ENCODE measurements at places on chromosomes 11 and 22. TPM values are rescaled to one million over a fixed set of nuclear protein-coding genes. Genes with fewer than 3 reads are reported as not detected.

- DNase-seq, result no peak
- no peaks in the 10 kb centered on the region for H3K4me1 ChIP-seq
- no peaks in the 10 kb centered on the region for H3K27me3 ChIP-seq
- H3K27ac ChIP-seq, result peak overlapping the region; percentile 97
- H3K36me3 ChIP-seq, result no peaks in the 10 kb centered on the region
Observed at GRCh38 chr22:28773461-28773867, 969 bp downstream of the CCDC117 start.

- no peaks in the 10 kb centered on the region for H3K36me3 ChIP-seq
- no peaks in the 10 kb centered on the region for H3K27me3 ChIP-seq
- H3K4me1 ChIP-seq, result no peaks in the 10 kb centered on the region
- H3K27ac ChIP-seq, result no peak overlapping the region
- peak; percentile 93 for DNase-seq
Observed at GRCh38 chr22:38114484-38115398, 4.3 kb upstream of the BAIAP2L2 start.

C11orf24 gene
- total RNA-seq, result 15.5 TPM

- H3K36me3 ChIP-seq, result no peaks in the 10 kb centered on the region
- no peak overlapping the region for H3K4me3 ChIP-seq
- DNase-seq, result no peak
- H3K4me1 ChIP-seq, result no peaks in the 10 kb centered on the region
Observed at GRCh38 chr22:43036282-43036829, 21.4 kb upstream of the PACSIN2 start.

MAP4K2 gene
- 7.1 TPM for total RNA-seq

DNA sequence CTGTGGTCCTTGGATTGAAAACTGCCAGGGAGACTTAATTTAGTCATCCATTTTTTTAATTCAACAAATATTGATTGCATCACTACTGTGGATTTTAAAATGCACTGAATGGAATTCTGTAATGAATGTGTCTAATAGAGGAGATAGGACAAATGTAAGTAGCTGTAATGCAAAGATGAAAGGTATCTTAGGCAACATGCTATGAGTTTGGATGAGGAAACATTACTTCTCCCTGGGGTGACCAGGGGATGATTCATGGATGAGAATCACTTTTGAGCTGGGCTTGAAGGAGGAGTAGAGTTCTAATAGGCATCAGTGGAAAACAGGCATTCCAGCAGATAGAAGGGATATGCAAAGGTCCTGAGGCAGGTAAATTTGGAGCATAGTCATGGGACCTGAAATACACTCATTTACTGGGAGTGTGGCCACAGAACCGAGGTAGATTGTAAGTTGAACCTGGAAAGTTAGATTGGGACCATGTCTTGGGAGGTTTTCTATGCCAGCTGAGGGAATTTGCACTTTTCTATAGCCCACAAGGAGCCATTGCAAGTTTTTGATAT is 43.4 kb downstream of the PKNOX2 start:
- H3K27ac ChIP-seq, result no peak overlapping the region
- H3K27me3 ChIP-seq, result no peaks in the 10 kb centered on the region
- no peaks in the 10 kb centered on the region for H3K36me3 ChIP-seq
- DNase-seq, result no peak
- H3K4me3 ChIP-seq, result no peak overlapping the region

GRCh38 chr22:19892925-19893324 is 38.3 kb upstream of the GNB1L start:
- H3K27ac ChIP-seq, result no peak overlapping the region
- H3K27me3 ChIP-seq, result no peaks in the 10 kb centered on the region
- H3K4me1 ChIP-seq, result no peaks in the 10 kb centered on the region
- DNase-seq, result no peak

DNA sequence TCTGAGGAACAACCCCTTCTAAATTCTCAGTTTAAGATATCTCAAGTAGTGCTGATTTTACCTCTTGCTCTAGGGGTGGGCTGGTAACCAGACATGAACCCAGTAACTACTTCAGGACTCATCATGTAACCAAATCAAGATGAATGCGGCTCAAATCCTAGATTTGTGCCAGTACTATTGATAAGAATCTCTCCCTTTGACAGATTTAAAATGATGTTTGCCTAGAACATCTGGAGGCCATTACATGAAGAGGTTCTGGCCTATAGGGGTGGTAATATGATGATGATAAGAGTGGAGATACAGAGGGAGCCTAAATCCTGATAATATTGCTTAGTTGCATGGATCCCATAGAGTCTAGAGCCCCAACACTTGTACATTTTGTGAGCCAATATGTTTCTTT is 672.6 kb upstream of the ANO5 start:
- H3K4me3 ChIP-seq, result no peak overlapping the region
- no peak overlapping the region for H3K27ac ChIP-seq
- H3K36me3 ChIP-seq, result no peaks in the 10 kb centered on the region
- DNase-seq, result no peak
- no peaks in the 10 kb centered on the region for H3K27me3 ChIP-seq
- H3K4me1 ChIP-seq, result no peaks in the 10 kb centered on the region

DNA sequence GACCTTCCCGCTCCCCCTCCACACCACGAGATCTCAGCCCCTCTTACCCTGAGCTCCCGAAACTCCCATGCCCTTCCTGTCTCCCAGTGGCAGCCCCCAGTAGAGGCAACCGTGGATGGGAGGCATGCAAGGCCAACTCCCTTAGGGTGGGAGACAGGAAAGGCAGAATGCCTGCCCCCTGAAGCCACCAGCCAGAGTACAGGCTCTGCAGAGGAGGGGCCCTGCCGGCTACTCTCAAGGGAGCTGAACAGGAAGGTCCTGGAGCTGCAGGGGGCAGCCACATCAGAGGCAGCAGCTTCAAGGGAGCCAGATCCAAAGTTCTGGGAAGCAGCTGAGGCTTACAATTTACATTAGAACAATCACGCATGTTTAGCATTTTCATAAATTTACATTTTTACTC is 38.3 kb downstream of the PDE2A start:
- H3K4me1 ChIP-seq, result no peaks in the 10 kb centered on the region
- no peak overlapping the region for H3K27ac ChIP-seq
- no peak overlapping the region for H3K4me3 ChIP-seq
- H3K27me3 ChIP-seq, result no peaks in the 10 kb centered on the region
- DNase-seq, result no peak

DNA sequence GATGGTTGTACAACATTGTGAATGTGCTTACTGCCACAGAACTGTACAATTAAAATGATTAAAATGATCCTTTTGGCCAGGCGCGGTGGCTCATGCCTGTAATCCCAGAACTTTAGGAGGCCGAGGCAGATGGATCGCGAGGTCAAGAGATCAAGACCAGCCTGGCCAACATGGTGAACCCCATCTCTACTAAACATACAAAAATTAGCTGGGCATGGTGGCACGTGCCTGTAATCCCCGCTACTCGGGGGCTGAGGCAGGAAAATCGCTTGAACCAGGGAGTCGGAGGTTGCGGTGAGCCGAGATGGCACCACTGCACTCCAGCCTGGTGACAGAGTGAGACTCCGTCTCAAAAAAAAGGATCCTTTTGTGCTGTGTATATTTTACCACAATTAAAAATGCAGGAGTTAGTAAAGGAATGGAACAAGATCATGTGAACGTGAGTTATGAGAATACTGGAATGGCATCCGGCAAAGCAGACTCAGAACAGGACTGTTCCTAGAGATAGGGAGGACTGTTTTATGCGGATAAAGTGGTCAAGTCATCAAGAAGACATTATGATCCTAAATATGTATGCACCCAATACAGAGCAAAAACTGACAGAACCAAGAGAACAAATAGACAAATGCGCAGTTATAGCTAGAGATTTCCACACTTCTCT is 58.0 kb upstream of the CLDN5 start:
- H3K27me3 ChIP-seq, result no peaks in the 10 kb centered on the region
- H3K4me1 ChIP-seq, result no peaks in the 10 kb centered on the region
- DNase-seq, result no peak
- no peak overlapping the region for H3K27ac ChIP-seq

- no peak overlapping the region for H3K4me3 ChIP-seq
- H3K36me3 ChIP-seq, result no peaks in the 10 kb centered on the region
- DNase-seq, result no peak
- no peaks in the 10 kb centered on the region for H3K27me3 ChIP-seq
Observed at GRCh38 chr11:13965337-13965736, 2.8 kb downstream of the SPON1 start.

- H3K36me3 ChIP-seq, result no peaks in the 10 kb centered on the region
- H3K4me1 ChIP-seq, result no peaks in the 10 kb centered on the region
- no peak overlapping the region for H3K27ac ChIP-seq
- H3K27me3 ChIP-seq, result no peaks in the 10 kb centered on the region
- no peak overlapping the region for H3K4me3 ChIP-seq
- DNase-seq, result no peak
Observed at GRCh38 chr11:123475469-123475868, 45.4 kb downstream of the GRAMD1B start.

DNA sequence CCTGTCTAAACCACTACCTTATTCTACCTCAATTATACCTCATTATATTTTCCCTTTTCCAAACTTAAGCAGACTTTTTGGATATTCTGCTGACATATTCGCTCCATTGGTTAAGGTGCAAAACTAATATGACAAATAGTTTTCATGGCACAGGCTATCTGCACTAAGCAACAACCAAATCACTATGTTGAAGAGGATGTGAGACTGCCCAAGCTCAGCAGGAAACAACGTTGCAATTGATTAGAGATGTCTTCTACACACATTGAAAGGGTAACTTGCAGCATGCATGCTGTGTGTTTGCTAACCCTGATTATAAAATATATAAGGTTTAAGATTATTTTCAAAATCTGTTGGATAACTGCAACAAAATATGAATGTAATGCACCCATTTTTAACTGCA is 61.6 kb downstream of the STK33 start:
- H3K27ac ChIP-seq, result no peak overlapping the region
- no peak overlapping the region for H3K4me3 ChIP-seq

- H3K27me3 ChIP-seq, result no peaks in the 10 kb centered on the region
- H3K36me3 ChIP-seq, result no peaks in the 10 kb centered on the region
- no peaks in the 10 kb centered on the region for H3K4me1 ChIP-seq
- DNase-seq, result no peak
- H3K4me3 ChIP-seq, result no peak overlapping the region
Observed at GRCh38 chr11:74147199-74147929, 23.4 kb downstream of the C2CD3 start.

RBX1 gene
- 17.1 TPM for total RNA-seq

GRCh38 chr11:103995896-103996295 is 40.5 kb upstream of the DDI1 start:
- H3K36me3 ChIP-seq, result peaks cover 10% of the 10 kb centered on the region
- H3K4me1 ChIP-seq, result no peaks in the 10 kb centered on the region
- DNase-seq, result no peak
- H3K27me3 ChIP-seq, result no peaks in the 10 kb centered on the region

DNA sequence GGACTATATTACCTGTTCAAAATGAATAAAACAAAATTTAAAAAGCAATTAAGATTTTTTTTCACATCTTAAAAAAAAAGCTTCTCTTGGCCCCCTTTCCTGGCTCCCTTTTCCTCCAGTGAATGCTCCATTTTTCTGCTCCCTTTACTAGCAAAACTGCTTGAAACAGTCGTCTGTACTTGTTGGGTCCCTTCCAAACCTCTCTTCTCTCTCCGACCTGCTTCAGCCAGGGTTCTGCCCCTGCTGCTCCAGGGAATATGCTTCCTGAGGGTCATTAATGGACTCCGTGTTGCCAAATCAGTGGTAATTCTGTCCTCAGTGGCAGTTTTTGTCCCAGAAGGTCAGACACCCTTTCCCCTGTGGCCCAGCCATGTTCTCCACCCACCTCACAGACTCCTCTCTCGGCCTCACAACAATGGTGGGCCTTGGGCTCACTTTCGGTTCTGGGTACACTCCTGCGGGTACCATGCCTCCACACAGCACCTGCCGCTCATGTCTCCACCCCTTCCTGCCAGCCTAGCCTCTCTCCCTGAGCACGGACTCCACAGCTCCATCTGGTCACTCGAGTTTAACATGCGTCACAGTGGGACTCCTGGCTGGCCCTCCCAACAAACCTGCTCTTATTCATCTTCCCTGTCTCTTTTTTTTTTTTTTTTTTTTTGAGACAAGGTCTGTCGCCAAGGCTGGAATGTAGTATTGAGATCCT is 7.8 kb upstream of the POLR3H start:
- H3K4me3 ChIP-seq, result no peak overlapping the region
- no peaks in the 10 kb centered on the region for H3K27me3 ChIP-seq
- H3K36me3 ChIP-seq, result no peaks in the 10 kb centered on the region
- DNase-seq, result peak; percentile 20
- no peaks in the 10 kb centered on the region for H3K4me1 ChIP-seq

GGTLC2 gene
- total RNA-seq, result not detected

GRCh38 chr11:74203966-74204365 is 32.9 kb downstream of the PPME1 start:
- H3K4me3 ChIP-seq, result no peak overlapping the region
- H3K27me3 ChIP-seq, result no peaks in the 10 kb centered on the region
- no peaks in the 10 kb centered on the region for H3K4me1 ChIP-seq
- no peak for DNase-seq
- H3K27ac ChIP-seq, result no peak overlapping the region

MEI1 gene
- total RNA-seq, result 0.35 TPM

MN1 gene
- 2.6 TPM for total RNA-seq

Measured in pancreas (tissue), 10 donors.